ENCODE measurements at places on chromosomes 16 and 17.
A peak's percentile ranks its signal among the peaks of the same experiment; 100 is the strongest.

DNA sequence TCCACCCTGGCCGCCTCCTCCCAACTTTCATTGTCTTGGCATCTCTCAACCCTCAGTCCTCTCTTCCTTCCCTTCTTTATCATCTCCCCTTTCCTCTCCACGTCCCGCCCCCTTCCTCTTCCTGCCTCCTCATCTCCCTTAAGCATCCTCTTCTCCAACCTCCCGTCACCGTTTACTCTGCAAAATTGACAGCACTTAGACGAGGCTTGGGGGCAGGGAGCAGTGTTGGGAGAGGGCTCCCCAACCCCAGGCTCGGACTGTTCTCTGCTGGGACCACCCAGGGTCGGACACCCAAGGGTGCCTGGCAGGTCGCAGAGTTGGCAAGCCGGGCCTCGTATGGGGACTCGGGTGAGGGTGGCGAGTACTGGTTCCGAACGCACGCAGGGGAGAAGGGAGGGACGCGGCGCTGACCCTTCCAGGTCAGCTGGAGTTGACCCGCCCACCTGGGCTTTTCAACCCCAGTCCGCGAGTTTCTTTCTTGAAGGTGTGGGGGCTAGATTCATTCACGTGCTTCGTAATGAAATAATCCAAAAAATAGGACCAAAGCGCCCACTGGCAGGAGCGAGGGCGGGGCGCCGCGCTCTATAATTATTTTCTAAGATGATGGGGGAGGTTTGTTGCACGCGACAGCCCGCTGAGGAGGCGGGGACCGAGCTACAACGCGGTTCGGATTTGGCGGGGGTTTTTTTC lies 775 bp upstream of the PAGR1 start:
- DNase-seq: peak; percentile 50

- DNase-seq: peak; percentile 57
These were observed 6.6 kb upstream of the BMERB1 start for GRCh38 chr16:15427648-15428239.

DNA sequence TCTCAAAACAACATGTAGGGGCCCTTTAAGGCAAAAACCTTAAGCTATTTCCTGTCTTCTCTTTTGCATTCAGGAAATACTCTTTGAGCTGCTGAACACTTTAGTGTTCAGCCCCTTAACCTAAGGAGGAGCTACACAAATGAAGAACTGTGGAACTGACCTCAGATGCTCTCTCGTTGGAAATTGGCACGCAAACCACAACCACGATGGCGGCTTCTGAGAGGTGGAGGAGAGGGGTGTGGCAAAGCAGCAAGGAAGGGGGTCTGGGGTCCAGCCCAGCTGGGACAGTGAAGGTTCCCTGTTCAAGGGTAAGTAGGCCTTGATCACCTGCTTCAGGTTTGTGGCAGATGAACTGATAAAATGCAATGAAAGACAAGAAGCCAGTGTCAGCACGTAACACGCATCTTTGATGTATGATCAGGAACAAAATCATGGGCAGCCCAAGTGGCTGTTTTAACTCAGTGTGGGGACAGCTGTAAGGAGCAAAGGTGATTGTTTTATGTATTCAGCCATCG lies 291.6 kb upstream of the TNRC6C start:
- DNase-seq: no peak

GRCh38 chr17:13728781-13729180 lies 127.1 kb upstream of the HS3ST3A1 start:
- DNase-seq: no peak

GRCh38 chr17:44023545-44024270 lies 8.9 kb upstream of the TMEM101 start:
- no peak for DNase-seq

DNA sequence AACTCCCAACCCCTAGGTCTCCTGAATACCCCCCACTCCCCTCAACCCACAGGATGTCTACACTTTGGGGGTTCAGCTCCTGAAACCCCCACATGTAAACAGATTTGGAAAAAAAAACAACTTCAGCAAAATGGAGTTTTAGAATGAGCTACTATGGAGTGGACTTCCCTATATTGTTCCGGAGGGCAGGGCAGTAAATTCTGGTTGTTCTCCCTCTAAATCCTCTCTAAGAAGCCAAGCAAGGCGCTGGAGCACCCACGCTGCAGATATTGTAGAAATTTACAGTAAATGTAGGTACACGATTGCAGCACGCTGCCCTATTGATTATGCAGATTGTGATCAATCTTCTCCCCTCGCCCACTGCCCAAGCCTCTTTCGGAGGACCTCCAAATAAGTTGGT lies 8.5 kb upstream of the ZFHX3 start:
- no peak for DNase-seq

GRCh38 chr17:38746849-38747462 lies 1.2 kb downstream of the PCGF2 start:
- no peak for DNase-seq

DNA sequence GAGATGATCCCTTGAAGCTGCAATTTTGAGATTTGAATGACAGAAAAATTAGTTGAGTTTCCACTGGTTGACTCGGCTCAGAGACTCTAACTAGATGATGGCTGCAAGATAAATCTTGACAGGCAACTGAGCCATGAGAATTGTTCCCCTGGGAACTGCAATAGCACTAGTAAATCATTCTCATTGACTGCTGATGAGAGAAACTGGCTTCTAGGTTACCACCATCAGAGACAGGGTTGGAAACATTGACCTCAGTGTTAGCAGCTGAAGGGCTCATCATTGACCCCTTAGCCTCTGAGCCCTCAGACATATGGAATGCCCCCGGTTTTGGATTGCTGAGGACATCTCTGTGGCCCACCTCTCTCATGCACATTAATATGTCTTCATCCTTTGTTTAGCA lies 125.4 kb upstream of the COX10 start:
- no peak for DNase-seq

GRCh38 chr17:42270170-42270535 lies 6.0 kb downstream of the STAT5B start:
- no peak for DNase-seq
